ENCODE measurements at places on chromosomes 1 and 21.

DNA sequence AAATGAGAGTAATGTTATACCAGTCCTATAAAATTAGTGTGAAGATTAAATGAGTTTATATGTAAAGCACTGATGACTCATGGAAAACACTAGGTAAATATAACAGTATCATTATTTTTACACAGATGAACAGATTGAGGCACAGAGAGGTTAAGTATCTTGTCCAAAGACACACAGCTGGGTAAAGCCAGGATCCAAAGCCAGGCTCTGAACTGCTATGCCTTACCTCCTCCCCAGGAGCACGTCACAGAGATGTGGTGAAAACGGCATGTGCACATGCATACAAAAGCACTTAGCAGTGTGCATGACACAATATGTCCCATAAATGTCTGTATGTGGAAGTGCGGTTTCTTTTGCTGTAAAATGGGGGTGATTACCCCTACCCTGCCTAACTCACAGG, 56.9 kb downstream of the MAN1C1 start:
- no peak for DNase-seq

DNA sequence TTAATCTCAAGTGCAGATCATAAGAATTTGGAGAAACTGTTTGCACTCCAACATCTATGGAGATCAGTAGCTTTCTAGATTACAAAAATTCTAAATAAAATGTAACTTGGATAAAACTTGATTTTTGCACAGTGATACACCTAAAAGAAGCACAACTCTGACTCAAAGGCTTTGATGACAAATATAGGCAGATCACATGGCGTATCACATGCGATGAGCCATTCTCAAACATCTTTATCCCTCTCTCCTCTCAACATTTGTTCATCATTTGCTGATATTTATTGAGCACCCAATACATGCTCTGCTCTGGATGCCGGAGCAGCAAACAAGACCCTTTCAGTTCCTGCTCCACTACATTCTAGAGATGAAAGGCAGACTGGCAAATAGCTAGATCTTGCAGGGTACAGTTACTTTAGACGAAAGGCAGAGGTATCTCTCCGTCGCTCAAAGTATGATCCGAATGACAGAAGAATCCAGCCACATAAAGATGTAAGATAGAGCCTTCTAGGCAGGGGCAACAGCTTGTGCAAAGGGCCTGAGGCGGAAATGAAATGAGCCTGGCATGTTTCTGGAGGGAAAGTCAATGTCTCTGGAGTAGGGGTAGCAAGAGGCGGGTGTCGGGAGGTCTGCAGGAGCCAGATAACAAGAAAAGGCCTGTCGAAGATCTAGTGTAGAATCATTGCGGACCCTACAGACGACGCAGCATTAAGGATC, 145.8 kb upstream of the ERRFI1 start:
- no peak for DNase-seq

DNA sequence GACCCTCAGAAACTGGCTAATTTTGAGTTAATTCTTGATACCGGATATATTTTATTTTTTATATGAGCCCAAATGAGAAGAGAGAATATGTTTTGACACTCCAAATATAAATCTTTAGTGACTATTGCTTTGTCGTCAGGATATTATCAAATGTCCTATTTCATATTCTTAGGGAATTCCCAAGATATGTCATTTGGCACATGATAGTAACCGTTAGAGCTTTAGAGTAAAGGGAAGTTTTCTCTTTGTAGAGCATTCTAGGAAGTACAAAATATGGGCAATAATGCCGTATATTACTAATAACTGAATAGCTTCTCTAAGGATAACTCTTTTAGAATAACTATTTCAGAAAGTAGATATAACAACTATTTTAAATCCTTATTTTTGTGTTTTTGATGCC, 8.3 kb upstream of the AMY2B start:
- DNase-seq, result no peak

- no peak for DNase-seq
Measured at GRCh38 chr1:208551633-208552320, 307.6 kb upstream of the PLXNA2 start.

DNA sequence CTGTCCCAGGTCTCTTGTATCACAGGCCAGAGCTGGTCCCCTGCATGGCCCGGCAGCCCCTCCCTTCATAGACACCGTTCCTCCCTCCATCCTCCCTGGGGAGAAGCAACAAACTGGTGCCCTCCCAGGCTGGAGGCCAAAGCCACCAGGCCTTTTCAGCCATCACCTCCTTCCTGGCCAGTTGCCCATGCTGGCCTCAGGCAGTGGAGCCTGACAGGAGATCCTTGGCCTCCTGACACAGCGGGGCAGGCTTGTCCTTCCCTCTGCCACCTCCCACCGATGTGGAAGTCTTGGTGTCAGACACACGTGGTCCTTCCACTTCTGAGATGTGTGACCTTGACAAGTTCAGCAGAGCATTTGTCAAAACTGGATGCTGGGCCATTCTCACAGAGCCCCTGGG, 206.0 kb downstream of the HIVEP3 start:
- DNase-seq, result no peak

DNA sequence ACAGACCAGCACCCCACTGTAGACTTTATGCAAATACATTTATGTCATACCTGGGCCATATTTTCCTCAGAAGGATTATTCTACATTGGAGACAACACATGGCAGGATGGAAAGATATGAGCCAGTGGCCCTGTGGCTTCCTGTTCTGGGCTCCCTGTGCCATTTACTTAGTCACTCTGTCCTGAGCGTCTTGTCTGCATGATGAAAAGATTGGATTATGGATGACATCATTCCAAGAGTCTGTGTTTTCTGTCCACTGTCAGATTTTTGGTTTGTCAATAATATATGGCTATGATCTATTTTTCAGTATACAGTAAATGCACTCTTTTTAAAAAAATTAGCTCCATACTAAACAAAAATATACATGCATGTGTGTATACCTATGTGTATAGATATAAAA, 30.8 kb downstream of the IGSF5 start:
- no peak for DNase-seq

DNA sequence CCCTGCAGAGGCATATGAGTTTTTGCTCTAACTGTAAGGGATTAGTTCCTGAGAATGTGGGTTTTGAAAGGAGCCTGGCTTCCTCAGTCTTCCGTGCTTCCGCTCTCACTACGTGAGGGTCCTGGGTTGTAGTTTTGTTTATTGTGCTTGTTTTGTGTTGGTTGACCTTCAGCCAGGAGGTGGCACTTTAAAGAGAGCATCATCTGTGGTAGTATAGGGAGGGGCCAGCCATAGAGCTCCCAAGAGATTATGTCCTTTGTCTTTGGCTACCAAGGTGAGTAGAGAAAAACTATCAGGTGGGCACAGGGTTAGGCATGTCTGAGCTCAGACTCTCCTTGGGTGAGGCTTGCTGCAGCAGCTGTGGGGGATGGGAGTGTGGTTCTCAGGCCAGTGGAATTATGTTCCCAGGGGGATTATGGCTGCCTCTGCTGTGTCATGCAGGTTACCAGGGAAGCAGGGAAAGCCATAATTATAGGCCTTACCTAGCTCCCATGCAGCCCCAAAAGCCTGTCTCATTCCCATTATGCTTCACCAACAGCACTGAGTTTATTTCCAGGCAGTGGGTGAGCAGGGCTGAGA, 23.5 kb downstream of the CYP4B1 start:
- DNase-seq, result no peak

GRCh38 chr21:43936247-43936967, 71.4 kb downstream of the AGPAT3 start:
- DNase-seq, result no peak
